Choroid plexus epithelial cell (primary cell): ENCODE measurements at places on chromosomes 1 and 21.

- DNase-seq, result no peak
Observed at GRCh38 chr1:201715801-201716741, 112.9 kb upstream of the IPO9 start.

GRCh38 chr1:82214606-82215005 lies 413.9 kb downstream of the ADGRL2 start:
- DNase-seq, result no peak

DNA sequence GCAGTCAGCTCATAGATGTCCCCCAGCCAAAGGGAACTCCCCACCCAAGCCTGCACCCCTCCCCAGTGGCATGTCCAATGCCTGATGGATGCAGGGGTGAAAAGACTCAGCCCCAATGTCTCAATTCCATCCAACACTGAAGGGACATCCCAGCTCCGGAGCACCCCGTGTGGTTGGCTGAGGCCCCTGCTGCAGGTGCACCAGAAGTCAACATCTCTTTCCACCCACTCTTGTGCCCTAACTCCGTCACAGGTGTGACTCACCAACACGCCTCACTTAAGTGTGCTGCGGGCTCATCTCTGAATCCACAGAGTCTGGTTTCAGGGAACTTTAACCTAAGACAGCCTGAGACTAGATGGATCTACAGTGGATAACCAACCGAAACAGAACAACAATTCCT lies 40.9 kb upstream of the ZBTB18 start:
- no peak for DNase-seq

DNA sequence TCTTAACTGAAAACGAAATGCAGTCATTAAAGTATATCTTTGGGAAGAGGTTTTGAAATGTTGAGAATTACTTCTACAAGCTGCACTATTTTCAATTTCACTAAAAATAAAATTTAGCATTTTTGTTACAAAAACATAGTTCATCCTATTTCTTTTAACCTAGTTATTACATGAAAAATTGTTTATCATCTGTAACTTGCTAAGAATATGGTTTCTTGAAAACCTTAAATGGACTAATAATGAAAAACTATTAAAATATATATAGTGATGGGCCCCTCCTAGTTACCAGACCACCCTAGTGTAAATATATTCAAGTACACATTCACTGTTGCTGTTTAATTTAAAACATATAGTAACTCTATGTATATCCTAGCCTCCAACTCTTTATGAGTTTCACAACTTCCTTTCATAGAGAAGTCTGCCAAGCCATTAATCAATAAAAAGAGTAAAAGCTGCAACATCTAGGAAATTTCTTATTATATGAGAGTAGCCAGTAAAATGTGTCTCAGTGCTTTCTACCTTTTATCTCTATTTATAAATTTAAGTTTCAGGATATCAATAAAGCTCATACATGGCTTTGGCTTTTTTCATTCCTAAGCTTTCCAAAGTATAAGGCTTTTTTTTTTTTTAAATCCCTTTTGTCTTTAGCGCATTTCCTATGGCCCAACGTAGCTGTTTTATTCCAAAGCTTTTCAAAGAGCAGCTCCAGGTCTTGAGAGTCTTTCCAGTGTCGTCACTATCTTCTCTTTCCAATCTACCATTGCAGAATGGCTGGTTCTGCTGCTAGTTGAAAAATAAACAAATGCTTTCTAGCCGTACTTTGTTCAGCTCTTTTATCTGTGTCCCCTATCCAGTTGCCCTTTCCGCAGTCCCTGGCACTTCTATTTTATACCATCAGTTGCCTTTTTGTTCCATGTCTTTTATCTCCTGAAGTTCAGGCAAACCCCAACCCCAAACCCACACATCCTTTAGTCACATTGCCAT lies 6.5 kb downstream of the IRF2BP2 start:
- DNase-seq, result peak; percentile 66

GRCh38 chr1:15750924-15751323 lies 7.7 kb upstream of the FBLIM1 start:
- no peak for DNase-seq

DNA sequence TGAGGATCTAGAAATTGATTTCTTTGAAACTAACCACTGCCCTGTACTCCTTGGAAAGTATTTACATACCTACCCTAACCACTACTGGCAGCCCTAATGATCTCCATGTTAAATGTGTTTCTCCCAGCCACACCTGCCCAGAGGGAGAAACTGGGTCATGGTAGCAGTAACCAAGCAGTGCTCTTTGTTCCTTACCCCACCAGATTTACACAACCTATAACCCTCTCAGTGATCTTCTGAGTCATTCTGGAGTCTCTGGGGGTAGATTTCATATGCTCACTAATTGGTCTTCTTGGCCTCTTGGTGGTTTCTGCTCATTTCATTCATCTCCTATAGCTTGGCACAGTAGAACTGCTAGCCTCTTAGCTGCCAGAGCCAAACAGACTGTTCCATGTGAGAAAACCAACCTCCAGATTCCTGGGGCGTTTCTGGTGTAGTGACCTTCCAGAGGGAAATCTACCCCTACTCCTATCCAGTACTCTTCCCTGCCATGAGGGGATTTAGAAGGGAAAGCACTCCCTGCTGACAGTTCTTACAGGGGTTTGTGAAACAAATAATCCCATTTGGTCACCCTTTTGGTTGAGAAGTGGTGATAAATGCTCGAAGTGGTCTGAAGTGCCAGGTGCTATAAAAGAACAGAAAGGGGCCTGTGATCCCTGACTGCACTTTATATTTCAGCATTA lies 36.2 kb upstream of the LRIG2 start:
- DNase-seq, result no peak

DNA sequence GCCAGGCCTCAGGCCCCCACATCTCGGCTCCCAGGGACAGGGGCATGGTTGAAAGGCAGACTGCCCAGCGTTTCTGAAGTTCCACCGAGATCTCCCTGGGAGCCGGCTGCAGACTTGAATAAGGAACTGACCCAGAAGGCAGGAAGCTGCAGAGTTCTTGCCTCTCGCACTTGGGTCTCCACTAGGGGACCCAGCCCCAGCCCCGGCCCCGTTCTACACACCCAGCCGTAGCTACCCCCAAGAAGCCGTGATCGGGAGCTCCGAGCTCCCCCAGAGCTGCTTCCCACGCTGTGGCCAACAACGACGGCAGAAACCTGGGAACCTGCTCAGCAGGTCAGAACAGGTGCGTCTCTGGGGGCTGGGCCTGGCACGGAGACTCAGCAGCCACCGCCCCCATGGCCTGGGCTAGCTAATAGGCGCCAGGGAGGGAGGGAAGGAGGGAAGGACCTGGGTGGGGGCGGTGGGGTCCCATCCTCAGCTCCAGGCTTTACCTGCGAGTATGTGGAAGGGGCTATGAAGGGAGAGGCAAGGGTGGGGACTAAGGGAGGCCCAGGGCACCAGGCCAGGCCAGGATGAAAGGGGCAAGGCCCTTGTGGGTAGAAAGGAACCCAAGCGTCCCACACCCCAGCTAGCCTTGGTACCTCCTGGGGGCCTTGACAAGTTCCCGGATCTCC lies at the start of gene NECTIN4:
NECTIN4 (minus strand) TSS at position 308 of the 674 bp plus-strand sequence; CDS start at position 46, 262 bp downstream.
- no peak for DNase-seq

DNA sequence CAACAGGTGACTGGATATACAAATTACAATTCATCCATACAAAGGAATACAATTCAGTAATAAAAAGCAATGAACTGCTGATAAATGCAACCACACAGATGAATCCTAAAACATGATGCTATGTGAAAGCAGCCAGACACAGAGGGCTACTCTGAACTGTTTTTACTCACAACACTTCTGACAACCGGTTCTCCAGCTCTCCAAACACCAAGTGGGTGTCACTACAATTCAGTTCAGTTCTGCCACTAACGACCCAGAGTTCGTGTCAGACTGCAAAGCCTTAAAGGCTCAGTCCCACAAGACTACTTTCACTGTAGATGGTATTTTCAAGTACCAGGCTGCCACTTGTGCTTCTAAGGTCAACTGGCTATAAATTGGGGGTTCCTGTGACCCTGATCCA lies 119.4 kb downstream of the SLC16A1 start:
- no peak for DNase-seq

DNA sequence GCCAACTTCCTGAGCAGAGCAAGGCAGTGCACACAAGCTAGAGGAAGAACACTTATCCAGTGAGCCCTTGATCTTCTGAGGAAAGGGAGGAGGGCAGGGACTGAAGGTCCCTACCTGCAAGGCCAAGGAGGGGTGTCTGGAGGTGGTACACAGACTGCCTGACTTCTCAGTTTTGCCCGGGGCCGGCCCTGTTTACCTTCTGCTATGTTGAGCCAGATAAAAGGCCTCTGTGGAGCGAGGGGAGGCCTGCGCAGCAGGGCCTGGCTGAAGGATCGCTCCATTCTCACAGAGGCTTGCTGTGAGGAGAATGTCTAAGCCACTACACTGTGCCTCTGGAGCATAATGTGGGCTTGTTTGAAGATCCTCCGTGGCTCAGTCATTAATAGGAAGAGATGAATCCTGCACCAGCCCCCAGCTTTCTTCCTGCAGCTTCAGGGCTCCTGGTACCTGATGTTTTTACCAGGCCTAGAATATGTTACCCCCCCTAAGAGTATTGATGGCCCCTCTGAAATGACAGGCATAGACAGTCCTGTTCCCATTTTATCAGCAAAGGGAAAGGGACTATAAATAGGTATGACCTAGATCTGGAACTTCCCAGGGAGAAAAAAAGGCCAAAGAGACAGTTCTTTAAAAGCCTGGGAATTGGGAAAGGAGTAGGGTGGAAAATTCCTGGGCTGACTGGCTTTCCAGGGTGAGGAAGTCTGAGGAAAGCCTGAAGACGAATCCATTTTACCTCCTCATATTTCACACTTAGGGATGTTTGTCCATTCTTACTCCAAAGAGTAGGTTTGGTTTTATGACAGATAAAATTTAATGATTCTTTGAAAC lies 4.7 kb downstream of the POGK start:
- no peak for DNase-seq

GRCh38 chr1:202161151-202162046 lies 997 bp upstream of the PTPN7 start:
- no peak for DNase-seq

GRCh38 chr1:115107516-115108260 lies 18.4 kb upstream of the TSPAN2 start:
- DNase-seq, result peak; percentile 81
